ENCODE measurements at places on chromosomes 1 and 21.

- no peak for DNase-seq
These were observed 1.7 kb downstream of the H3-3A start for GRCh38 chr1:226063977-226064815.

DNA sequence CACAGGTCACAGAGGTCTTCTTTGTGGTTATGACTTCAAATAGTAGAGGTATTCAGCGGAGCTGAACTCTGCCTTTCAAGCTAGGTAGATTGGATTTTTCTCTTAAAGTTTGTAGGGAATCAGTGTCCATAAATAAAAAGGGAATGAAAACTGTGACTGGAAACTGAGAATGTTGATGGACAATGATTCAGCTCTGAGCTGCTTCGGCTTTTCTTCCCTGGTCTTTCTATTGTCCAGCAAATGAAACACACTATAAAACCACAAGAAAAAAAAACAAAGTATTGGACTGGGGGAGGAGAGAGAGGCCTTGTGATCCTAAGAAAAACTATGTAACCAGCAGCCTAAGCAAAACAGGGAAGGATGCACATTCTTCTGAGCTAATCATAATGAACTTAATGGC is 11.1 kb downstream of the TNNI3K start:
- no peak for DNase-seq

GRCh38 chr21:33847588-33848248 is 67.9 kb downstream of the ATP5PO start:
- DNase-seq: peak; percentile 6

DNA sequence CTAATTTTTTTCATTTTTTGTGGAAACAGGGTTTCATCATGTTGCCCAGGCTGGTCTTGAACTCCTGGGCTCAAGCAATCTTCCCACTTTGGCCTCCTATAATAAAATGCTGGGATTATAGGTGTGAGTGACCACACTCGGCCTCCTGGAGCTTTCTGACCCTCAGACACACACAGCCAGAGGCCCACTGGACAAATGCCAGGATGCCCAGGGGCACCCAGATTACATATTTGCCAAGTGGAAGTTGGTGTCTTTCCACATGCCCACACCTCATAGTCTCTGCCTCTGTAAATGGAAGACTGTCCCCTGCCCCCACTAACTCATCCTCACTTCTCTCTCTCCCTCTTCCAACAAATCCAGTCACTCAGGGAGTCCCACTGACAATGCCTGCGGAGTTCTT is 63.4 kb upstream of the LRP8 start:
- DNase-seq: no peak

GRCh38 chr1:9776685-9777084 is 47.1 kb downstream of the CLSTN1 start:
- DNase-seq: no peak

- DNase-seq: no peak
These were observed 17.8 kb downstream of the IFFO2 start for GRCh38 chr1:18938707-18939070.

DNA sequence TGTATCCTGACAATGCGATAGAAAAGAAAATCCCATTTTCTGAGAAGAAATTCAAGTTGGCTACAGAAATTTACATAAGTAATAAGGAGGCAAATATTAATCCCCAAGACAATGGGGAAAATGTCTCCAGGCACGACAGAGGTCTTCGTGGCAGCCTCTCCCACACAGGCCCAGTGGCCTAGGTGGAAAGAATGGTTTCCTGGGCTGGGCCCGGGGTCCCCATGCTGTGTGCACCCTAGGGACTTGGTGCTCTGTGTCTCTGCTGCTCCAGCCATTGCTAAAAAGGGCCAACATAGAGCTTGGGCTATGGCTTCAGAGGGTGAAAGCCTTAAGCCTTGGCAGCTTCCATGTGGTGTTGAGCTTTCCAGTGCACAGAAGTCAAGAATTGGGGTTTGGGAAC is 102.5 kb upstream of the LYPLAL1 start:
- no peak for DNase-seq

DNA sequence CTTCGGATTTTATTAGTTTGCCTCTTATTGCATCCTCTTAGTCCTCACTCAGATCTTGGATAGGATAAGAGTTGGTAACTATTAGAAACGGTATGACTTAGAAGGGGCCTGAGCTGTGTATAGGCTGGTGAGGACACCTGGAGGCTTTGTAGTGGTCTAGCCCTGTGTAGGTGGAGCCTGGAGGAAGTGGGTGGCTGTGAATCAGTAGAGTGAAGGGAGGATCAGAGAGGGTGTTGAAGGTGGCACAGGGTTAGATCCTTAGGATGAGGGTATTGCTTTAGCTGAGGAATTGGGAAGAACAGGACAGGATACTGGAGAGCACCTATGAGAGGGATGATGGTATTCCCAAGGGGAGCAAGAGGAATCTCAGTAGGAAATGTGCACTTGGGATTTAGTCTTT is 5.7 kb downstream of the VANGL1 start:
- no peak for DNase-seq

GRCh38 chr1:168887381-168887780 is 158.4 kb upstream of the DPT start:
- DNase-seq: peak; percentile 31

GRCh38 chr21:35824136-35824535 is 236.2 kb downstream of the SETD4 start:
- no peak for DNase-seq

- DNase-seq: no peak
These were observed 173.5 kb downstream of the ST6GALNAC5 start for GRCh38 chr1:77040826-77041225.

DNA sequence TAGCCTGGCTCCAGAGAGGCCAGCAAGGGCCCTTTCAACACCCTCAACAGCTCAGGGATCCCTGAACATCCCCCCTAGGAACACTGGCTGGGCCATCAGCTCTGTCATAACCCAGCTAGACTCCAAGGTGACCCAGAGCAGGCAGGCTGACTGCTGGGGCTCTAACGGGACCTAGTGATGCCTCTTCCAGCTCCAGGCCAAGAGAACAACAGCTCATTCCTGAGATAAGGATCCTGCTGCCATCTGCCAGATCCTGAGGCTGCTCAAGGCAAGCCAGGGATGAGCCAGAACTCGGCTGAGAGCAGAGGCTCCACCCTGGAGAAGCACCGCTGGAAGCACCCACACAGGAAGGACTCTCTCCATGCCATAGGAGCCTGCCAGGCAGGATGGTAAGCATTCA is 2.0 kb downstream of the VSIG8 start:
- DNase-seq: no peak

DNA sequence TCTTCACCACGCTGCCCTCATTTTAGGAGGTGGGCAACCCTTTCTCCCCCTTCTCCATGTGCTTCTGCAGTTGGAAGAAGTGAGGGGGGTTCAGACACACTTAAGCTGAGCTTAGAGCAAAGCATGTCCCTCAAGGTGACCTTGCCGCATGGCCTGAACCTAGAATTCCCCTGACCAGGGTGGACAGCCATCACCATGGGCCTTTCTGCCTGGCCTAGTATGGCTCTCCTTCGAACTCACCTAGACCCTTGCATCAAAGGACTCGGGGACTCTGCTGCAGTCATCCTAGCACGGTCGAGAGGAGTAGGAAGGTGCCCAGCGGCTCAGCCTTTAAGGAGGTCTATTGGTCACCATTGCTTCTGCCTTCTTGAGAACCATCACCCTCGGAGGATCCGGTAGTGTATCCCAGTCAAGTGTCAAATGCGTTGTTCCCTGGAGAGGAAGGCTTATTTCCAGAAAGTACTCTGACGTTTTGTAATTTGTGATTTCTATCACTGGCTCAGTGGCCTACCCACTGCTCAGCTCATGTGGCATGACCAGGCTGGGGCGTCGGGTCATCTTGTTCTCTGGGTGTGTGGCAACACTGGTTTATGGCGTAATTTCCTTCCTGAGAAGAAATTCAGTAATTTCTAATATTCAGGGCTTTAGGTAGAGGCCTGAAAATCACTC is at the start of gene KCNE1:
Gene KCNE1 (minus strand): TSS at position 424 of the 669 bp plus-strand sequence. CDS start 62,576 bp downstream, outside the sequence.
- peak; percentile 54 for DNase-seq

DNA sequence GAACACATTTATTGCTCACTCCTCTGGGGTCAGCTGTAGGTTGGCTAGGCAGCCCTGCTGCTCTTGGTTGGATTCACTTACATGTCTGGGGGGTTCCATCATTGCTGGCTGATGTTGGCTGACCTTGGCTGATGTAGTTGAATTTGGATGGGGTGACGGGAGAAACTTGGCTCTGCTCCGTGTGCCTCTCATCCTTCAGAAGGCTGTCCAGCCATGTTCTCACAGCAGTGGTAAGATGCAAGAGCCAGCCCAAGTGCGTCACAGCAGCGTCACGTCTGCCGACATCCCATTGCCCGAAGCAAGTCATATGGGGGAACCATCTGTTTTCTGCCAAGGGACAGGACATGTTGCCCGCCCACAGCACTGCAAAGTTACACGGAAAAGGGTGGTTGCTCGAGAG is 613.5 kb downstream of the MATN1 start:
- no peak for DNase-seq

DNA sequence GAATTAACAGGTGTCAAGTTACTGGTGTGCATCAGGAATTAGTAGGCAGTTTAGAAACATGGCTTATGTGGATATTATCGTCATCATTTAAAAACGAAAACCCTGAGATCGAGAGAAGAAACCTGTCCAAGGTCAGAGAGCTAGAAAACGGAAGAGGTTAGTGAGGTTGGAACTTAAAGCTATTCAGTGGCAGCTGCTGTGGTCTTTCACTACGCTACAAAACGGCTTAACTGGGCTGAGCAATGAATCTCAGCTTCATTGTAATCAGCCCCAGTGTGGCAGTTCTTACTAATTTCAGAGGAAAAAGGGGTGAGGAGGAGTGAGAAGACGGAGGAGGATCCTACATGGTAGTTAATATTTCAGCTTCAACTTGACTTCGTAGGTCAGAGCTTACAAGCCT is 77.9 kb downstream of the DAB1 start:
- no peak for DNase-seq

DNA sequence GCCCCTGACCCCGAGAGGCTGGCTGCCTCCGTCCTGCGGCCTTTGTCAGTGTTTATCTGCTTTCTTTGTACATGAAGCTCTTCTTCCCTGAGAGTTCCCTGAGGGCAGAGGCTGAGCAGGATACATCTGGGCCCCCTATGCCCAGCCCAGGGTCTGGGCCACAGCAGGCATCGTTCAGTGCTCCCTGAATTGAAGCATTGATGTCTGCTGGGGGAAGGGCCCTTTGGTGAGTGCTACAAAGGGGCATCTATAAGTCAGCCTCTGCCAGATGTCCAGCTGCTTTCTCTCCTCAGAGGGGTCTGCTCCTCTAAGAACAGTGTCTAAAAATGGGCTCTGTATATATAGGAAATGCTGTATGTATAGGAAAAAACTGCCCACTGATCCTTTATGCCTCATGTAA is 2.1 kb downstream of the HEYL start:
- DNase-seq: no peak

- no peak for DNase-seq
These were observed 4.2 kb downstream of the HHAT start for GRCh38 chr1:210332719-210333398.

GRCh38 chr1:17066361-17067068 is 12.7 kb upstream of the SDHB start:
- no peak for DNase-seq

DNA sequence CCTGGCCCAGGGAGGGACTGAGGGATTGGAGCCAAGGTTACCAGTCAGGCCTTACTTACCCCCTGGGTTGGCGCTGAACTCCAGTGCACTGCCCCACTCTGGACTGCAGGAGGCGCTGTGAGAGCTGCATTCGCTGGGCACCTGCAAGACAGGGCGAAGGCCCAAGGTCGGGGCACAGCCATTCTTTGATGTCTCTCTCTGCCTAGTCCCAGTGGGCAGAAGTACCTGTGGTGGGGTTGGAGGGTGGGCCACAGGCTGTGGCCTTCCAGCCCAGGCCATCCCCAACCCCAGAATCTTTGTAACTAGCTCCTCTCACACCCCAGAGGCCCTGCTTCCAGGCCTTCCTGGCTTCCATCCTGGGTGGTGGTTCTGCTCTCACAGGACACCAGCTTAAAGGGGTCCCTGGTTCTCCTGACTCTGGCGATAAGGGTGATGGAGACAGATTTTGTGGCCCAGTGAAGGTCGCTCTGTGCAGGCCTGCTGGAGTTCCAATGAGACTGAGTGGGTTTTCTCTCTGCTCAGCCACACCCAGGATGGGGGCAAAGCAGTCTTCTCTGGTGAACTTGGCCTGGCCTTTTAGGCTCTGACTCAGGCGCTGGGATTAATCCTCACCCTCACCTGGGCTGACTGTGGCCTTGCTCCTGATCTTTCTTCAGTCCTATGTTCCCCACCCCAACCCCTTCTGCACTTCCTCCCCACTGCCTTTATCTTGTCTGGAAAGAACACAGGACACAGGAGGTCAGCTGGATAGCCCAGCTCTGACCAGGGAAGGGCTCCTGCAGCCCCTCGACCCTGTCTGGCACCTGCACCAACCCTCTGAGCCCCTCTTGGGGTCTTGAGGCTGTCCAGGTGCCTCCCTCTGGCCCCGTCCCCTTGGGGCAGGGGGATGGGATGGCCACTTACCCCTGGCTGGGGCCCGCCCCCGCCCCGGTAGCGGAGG is 954 bp downstream of the MYOG start:
- DNase-seq: no peak

- DNase-seq: no peak
These were observed 15.1 kb downstream of the SLAMF8 start for GRCh38 chr1:159841749-159842148.

Data from right cardiac atrium (tissue), 5 donors.